GM10248 (cell line): ENCODE measurements at places on chromosomes 16 and 17.

GRCh38 chr17:12133183-12133582 lies 112.5 kb downstream of the MAP2K4 start:
- no peak for DNase-seq

- DNase-seq, result peak; percentile 92
These were observed at the start of gene GLG1 for GRCh38 chr16:74606521-74607309. Gene GLG1, minus strand, starts transcription at chr16:74607114. Its CDS starts 20 bp downstream, at chr16:74607094.

DNA sequence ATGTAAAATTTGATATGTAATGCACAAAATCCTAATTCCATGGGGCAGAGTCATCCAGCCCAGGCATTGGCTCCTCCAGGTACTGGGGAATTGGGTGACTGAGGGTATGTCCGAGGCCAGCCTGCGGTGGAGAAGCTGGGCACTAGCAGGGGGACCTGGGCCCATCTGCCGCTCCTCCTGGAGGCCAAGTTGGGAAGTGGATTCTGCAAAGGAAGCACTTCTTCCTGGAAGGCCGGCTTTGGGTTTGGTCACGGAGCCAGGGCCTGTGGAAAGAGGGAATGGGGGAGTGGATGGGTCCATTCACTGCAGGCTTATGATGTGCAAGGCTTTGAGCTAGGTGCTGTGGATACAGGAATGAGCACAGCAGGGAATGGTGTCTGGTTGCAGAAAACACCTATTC lies 85.8 kb downstream of the GNAO1 start:
- no peak for DNase-seq

DNA sequence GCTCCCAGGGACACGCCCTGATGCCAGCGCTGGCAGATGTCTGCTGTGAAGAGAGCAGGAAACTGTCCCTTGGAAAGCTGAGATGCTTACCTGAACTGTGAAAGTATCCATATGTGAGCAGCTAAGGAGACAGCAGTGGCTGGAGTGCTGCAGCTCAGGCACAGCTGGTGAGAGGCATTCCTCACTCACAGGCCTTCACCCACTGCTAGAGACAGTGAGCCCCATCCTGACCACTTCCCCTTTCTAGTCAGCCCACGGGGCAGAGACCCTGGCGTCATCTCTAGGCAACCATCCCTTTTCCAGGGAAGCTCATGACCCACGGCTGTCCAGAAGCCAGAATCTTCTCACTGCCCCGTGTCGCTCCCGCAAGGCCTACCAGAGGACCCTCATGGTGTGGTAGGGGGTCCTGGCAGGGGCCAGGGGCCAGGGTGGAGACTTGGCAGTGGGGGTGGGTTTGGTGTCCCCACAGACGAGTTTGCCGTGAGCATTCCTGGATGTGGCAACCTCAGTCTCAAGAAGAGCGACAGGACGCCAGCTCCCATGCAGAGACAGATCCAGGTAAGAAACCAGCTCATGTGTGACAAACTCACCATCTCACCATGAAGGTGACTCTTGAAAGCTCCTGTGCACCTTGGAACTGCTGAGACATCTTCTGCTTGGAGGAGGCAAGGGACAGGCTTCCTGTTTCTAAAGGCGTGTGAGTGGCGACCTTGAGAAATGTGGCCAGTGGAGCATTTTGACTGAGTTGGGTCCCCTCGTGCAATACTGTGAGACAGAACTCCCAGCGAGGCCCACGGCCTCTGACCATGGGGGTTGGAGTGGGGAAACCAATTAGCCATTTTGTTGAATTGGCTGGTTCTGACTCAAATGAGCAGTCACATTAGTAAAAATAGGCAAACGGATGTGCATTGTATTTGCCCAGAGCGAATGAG lies at the start of gene SCIMP:
Gene SCIMP, minus strand, starts transcription at position 216 of the 932 bp plus-strand sequence. Its CDS starts 105 bp downstream, at position 111.
- peak; percentile 70 for DNase-seq

GRCh38 chr16:80580109-80580832 lies 39.5 kb downstream of the DYNLRB2 start:
- peak; percentile 69 for DNase-seq

DNA sequence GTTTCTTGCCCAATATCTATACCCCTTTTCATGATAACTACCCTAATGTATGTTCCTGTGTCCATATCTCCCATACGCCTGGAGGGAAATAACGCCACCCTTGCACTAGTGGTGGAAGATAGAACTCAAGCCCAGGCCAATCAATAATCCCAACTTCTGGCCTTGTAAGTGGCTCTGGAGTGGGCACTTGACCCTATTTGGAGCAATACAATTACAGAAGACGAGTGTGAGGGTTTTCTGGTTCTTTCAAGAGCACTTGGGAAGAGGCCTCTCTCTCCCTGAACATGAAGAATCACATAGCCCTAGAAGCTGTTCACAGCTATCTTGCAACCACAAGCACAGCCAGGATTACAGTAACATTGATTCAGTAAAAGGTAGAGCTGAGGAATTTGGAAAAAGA lies 217.9 kb downstream of the RAB11FIP4 start:
- no peak for DNase-seq

DNA sequence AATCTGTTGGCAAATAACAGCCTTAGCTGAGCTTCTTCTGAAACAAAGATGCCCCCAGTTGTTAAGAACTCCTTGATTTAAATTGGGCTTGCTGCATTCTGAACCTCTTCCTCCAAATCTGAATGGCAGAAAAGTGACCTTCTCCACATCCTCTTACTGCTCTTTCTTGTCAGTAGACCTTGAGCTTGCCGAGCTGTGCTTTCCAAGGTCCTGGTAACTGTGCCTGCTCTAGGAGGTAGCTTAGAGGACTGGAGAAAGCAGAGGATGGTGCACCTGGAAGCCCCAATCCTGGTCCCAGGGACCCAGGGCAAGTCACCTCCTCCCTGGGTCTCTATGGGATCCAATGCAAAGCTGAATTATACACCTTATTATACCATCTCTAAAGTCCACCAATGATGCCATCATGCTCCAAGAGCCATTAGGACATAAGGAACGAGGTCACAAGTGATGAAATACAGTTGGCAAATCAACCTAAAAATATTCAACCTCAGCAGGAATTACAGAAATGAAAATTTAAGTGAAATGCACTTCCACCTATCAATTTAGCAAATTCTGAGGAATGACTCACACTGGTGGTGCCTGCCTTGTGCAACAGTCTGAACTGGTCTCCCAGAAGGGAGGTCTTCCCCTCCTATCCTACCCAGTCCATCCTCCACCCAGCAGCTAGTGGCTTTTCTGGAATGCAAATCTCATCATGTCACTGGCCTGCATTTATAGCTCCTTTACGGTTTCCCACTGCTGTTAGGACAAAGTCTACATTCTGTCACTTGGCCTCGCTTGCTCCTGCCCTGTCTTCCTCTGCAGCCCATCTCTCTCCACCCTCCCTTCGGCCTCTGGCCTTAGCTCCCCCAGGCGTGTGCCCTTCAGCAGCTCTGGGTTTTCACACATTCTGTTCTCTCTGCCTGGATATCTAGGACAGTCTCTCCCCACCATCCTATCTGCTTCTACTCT lies 36.6 kb downstream of the TOM1L2 start:
- DNase-seq, result no peak

GRCh38 chr17:35977509-35977908 lies 3.8 kb downstream of the CCL16 start:
- peak; percentile 35 for DNase-seq

GRCh38 chr16:84144209-84144858 lies 643 bp downstream of the HSDL1 start:
- DNase-seq, result peak; percentile 46

DNA sequence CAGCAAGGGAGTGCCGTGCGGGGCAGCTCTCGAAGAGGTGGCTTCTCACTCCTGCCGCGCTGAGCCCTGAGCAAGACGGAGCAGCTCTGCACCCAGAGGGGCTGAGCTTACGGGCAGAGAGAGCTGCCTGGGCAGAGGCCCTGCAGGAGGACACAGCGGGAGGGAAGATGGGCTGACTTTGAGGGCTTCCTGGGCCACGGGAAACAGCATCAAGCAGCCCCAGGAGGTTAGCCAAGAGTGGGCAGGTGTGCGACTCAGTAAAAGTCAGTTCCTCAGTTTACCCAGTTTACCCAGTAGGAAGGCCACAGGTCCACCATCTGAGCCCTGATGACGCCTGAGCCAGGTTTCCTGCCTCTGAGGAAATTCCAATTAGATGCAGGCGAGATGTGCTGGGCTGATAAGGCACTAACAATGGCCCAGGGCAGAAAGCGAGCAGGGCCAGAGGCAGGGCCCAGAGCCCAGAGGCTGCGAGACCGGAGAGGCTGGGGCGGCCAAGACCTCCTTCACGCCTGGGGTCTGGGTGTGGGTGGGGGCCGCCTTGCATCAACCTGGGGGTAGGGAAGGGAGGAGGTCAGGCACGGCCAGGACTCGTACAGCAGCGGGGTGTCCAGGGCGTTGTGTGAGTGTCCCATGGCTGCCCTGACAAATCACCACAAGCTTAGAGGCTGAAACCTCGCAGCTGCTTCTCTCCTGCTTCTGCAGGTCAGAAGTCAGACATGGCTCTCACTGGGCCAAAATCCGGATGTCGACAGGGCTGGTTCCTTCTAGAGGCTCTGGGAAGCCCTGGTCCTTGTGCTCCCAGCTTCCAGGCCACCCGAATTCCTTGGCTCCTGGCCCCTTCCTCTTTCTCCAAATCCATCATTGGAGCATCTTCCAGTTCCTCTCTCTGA lies 32.0 kb upstream of the CIBAR2 start:
- no peak for DNase-seq

DNA sequence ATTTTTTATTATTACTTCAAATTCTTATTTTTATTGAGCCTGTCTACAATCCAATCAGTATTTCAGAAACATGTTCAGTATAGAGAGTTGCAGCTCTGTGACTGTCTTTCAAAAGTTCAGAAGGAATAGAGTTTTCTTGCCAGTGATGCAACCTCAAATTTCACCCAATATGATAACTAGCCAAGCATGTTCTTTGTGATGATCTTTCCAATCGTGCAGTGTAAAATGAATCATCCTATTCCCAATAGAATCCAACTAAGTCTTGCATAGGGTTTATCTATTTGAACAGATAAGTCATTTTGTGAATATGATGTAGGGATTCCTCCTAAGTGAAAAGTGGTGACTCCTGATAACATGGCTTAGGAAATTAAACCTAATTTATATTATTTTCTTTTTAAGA lies 937.8 kb downstream of the KCNJ2 start:
- no peak for DNase-seq

DNA sequence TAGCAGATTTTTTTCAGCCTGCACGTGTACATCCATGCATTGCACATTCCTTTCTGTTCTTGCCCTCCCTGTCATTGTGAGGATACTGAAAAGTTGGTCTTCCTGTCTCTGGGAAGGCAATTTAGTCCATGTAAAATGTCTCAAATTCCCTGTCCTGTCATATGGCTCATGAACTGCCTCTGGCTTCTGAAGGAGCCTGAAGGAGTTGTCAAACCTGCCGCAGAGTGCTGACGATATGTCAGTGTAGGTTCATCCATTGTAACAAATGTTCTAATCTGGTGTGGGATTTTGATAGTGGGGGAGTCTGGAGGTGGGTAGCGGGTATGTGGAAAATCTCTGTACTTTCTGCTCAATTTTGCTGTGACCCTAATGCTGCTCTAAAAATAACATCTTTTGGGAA lies 59.6 kb downstream of the YPEL2 start:
- DNase-seq, result no peak

DNA sequence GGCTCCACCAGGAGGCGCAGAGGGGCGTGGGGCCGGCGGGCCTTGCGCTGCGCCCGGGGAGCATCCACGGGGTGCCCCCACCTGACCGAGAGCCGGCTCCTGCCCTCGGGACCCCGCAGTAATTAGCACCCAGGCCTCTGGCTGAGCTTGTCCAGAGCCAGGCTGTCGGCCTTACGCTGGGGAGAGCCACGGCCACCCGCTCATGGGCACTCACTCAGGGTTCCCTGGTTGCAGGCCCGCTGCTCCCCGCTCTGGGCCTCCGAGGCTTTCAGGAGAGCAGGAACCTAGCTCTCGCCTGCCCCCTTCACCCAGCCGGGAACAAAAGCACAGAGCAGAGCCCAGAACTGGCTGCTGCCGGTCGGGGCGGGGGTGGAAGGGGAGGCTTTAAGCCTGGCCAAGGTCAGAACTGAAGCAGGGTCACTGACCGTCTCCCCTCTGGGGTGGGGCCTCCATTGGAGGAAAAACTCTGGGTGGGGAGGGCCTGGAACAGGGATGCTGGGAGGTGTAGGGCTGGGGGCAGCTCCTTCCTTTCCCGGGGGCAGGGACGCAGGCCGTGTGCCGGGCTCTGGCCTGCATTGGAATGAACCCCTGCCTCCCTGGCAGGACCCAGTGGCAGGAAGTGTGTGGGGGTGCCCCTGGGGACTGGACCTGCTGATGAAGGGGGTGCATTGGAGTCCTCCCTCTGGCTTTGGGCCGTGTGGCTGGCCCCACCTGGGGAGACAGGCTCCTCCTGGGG lies 12.3 kb downstream of the GLIS2 start:
- peak; percentile 77 for DNase-seq

DNA sequence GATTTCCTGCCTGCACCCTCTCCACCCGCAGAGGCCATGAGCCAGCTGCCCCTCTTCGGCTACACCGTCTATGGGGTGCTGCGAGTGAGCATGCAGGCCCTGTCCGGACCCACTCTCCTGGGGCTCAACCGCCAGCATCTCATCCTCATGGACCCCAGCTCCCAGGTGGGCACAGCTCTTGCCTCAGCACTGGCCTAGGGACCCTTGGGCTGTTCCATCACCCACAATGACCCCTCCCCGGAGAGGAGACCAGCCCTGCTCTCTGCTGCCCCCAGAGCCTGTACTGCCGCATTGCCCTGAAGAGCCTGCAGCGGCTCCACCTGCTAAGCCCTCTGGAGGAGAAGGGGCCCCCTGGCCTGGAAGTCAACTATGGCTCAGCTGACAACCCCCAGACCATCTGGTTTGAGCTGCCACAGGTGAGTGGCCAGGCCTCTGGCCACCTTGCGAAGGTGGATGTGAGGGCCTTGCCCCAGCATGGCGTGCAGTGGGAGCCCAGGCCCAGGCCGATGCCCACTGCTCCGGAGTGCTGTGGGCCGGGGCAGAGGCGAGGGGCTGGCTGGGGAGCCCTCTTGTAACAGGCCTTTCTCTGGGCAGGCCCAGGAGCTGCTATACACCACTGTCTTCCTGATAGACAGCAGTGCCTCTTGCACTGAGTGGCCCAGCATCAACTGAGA lies 7.3 kb upstream of the SMIM5 start:
- DNase-seq, result peak; percentile 57

DNA sequence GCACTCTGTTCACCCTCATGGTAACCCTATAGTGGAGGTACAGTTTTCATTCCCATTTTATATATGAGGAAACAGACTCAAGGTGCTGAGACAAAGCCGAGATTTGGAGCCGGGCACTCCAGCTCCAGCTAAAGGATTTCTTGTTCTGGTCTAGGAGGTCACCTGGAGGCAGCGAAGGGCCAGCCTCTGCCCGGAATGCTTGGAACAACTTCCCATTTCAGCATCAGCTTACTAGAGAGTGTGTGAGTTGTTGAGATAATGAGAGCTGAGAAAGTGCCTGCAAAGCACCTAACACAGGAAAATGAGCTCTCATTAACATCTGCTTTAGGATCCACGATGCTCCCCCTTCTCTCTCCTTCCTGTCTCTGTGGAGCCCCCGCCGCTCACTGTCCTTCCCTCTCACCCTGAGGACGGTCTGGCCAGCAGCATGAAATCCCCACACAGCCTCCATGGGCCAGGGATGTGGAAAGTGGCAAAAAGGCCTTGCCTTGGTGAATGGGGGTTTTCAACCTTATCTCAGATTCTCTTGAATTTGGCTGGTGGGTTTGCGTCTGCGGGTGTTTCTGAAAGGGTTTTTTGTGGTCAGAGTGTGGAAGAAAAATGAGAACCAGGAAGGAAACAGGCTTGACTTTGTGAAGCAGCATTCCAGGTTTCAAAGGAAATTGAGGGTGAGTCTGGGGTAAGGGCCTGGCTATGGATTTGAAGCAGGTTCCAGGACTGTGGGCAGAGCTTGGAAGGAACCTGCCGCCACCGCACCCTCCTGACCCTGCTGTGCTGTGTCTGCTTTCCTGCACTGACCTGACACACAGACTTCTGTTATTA lies 178.7 kb downstream of the FOXL1 start:
- no peak for DNase-seq
